ENCODE measurements at places on chromosomes 1 and 21. TPM values are rescaled to one million over a fixed set of nuclear protein-coding genes. Genes with fewer than 3 reads are reported as not detected.

FCN3 gene
- not detected for total RNA-seq

DNA sequence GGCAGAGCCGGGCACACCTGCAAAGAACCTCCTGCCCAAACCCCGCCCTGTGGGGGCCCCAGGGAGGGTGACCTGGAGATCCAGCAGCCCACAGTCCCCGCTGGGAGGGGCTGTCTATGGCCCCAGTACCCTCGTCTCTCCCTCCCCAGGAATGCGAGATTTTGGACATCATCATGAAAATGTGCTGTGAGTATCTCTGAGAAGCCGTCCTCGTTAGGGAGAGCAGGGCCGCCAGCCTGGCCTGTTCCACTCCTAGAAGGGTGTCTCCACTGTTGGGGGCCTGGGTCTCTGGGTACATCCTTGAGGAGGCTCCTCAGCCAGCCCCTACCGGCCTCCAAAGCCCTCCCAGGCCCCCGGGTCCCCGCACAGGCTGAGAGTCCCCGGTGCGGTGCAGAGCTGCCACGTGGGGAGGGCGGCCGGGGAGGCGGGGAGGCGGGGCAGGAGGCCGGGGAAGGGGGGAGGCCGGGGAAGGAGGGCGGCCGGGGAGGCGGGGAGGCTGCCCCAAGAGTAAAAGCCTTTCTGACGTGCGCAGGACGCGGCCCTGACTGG, 18.7 kb downstream of the COL6A1 start:
- DNase-seq = no peak

- no peak for DNase-seq
Measured at GRCh38 chr1:155052439-155053395, 1.6 kb downstream of the ADAM15 start.

- DNase-seq = no peak
Measured at GRCh38 chr1:18413541-18414305, 67.0 kb upstream of the KLHDC7A start.

GRCh38 chr1:145908653-145909052, 1.2 kb downstream of the ITGA10 start:
- DNase-seq = no peak

DNA sequence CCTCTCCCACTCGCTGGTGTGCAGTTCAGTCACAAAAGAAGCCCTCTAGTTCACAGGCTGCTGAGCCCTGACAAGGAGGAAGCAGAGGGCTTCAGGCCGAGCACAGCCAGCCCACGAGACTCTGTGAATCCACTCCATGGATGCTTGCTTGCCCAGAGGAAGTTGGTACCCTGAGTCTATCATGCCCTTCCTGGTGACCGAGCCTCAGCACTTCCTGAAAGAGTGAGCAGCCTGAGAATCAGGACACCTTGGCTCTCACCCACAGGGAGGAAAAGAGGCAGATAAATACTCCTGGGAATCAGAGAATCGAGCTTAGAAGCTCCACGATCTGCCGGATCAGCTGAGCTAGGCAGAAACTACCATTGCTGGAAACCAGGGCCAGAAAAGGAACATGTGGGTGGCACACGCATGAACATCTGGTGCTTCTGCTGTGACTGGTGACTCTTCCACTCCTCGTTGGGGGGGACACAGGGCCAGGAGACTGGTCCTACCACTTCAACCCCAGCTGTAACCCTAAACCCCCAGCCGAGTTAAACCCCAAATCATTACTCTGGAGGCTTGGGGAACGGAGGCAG, 376.3 kb upstream of the CAMK1G start:
- DNase-seq = no peak

GRCh38 chr1:224641030-224641429, 24.9 kb downstream of the CNIH3 start:
- no peak for DNase-seq

Measured in type B pancreatic cell (in vitro differentiated cells).